CD4-positive, alpha-beta T cell treated with Interleukin-4 for 1 hour (primary cell): ENCODE measurements at places on chromosomes 13 and 19.

GRCh38 chr19:3649888-3650287, 23.3 kb upstream of the CACTIN start:
- no peak for DNase-seq

GRCh38 chr19:56098731-56099568, 22.1 kb downstream of the ZNF787 start:
- DNase-seq: no peak

DNA sequence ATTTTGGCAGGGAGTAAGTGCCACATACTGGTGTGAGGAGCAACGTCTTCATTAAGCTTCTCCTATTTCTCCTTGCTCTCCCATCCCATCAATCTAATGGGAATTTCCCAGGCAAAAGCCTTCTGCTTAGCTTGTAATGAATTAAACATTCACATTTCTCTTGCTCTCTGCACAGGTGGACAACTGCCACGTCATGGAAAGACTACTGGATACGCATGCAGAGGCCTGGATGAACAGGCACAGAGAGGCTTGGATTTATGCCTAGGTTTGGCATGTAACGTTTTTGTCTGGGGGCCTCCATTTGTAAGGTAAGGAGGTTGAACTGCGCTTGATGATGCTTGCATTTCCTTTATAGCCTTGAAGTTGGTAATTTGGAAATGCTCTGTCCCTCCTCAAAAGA, 374.8 kb downstream of the KLF12 start:
- DNase-seq: no peak

GRCh38 chr19:8654591-8655339, 24.3 kb downstream of the NFILZ start:
- peak; percentile 64 for DNase-seq

DNA sequence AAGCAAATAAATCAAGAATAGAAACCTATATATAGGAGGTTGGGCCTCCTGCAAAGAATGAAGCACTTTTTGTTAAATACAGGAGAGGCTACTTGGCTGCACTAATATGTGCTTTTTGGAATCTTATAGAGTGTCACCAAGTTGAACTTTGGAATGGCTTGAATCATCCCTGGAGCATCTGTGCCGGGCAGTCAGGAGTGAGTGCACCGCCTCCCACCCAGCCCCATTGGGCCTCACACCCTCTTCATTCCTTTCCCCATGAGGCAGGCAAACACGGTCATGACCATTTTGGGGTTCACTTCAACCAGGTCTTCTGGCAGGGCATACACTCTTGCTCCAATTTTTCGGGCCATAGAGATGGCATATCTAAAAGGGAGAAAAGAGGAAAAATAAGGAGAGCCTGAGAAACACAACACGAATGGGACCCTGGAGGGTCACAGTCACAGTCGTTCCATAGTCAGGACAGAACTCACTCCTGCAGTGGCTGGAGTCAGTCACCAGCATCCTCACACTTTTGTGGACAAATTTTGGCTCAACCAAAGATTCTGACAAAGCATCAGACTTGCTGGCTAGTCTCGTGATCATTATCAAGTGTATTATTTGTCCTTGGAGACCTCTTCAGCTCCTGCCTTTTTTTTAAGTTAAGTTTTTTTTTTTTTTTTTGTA, 22.7 kb upstream of the CPB2 start:
- no peak for DNase-seq

GRCh38 chr19:49666120-49666444, 349 bp downstream of the BCL2L12 start:
- DNase-seq: no peak

DNA sequence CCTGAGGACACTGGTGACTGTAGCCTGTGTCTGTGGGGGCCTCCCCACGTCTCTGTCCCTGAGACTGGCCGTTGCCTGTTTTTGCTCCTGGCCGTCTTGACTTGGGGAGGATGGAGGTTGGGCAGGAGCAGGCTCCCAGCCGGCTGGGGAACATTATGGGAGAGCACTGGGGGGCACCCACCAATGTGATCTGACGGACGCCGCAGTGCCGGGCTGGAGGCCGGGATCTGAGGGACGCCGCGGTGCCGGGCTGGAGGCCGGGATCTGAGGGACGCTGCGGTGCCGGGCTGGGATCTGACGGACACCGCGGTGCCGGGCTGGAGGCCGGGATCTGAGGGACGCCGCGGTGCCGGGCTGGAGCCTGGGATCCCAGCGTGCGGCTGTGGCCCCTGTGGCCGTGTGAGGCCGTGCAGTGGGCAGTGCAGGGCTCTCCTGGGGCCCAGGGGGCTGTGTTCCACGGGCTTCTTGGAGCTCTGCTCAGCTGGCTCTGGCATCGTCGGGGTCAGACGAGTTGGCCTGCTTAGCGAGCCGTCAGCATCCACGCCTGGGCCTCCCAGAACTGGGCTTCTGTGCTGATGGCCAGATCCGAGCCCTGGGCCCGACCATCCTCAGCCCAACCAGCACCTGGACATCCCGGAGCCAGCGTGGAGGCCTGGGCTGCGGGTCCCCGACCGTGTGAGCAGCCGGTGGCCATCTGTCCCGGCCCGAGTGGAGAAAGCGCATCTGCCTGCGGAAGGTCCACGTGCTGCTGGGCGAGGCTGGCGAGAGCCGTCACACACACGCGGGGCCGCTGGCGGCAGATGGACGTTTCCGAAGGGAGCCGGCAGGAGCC, 45.8 kb downstream of the GAS6 start:
- DNase-seq: no peak

DNA sequence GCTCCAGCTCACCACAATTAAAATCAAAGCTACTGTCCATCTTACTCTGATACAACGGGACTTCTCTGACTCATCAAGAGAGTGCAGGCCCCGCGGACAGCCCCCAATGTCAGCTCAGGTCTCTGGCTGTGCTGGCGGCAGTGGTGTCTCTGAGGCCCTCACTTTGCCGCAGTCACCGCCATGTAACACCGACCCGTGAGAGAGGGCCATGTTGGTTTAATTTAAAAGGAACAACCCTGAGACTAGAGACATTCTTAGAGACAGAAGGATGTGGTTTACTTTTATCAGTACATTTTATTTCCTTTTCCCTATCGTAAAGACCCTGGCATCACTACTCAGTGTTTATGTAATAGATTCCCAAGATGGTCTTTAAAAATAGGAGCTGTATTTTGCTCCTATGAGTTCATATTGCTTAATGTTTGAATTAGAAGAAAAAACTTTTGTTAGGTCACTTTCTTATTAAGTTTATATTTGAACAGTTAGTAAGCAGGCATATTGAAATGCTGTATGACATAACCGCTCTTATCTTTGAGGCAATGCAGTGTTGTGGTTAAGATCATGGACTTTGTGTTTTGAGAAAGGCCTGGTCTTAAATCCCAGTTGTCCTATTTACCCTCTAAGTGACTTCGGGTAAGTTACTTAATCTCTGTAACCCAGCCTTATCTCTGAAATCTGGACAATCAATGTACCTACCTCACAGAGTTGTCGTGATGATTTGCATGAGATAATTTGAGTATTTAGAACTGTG, 23.4 kb downstream of the DGKH start:
- DNase-seq: no peak

DNA sequence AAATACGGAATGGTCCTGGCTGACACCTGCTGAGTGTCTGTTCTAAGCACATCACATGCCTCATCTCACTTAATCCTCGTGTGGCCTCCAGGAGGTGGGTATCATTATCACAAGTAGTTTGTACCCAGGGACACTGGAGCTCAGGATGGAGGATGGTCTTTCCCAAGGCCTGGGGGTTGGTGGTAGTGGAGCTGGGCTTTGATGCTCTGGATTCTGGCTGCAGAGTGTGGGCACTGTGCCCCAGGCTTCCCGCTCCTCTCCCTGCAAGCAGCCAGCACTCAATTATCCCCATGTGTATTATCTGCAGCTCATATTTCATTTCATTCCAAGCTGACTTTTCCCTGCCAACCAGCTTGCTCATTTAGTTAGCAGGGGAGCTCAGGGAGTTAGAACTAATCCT, 52.1 kb downstream of the SIAH3 start:
- no peak for DNase-seq

DNA sequence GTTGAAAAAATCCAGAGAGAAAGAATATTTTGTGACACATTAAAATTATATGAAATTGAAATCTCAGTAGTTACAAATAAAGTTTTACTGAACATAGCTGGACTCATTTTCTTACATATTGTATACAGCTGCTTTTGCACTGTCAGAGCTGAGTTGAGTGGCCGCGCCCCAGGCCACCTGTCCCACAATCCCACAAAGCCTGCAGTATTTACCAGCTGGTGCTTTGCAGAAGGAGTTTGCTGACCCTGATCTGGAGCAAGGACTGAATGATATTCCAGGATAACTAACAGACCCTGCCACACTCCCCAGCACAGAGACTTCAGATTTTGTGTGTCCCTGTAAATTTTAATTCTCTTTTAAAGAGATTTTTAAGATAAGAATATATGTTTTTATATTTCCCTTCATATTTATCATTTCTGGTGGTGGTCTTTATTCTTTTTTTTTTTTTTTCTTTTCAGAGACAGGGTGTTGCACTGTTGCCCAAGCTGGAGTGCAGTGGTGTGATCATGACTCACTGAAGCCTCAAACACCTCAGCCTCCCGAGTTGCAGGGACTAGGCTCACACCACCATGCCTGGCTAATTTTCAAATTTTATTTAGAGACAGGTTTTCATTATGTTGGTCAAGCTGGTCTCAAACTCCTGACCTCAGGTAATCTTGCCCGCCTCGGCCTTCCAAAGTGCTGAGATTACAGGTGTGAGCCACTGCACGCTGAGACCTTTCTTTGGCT, 48.5 kb downstream of the TDRD12 start:
- no peak for DNase-seq

- DNase-seq: no peak
Measured at GRCh38 chr13:93180356-93180969, 46.1 kb upstream of the GPC6 start.

- DNase-seq: peak; percentile 76
Measured at GRCh38 chr19:4851551-4852290, 15.7 kb downstream of the PLIN3 start.

- peak; percentile 97 for DNase-seq
Measured at GRCh38 chr19:16330368-16330801, 5.8 kb downstream of the KLF2 start.

- no peak for DNase-seq
Measured at GRCh38 chr19:13097033-13097462, 5.6 kb downstream of the LYL1 start.

- DNase-seq: no peak
Measured at GRCh38 chr13:36207672-36208071, 6.7 kb downstream of the SOHLH2 start.

- no peak for DNase-seq
Measured at GRCh38 chr19:38975214-38975860, at the start of gene FBXO17. TSS of gene FBXO17 (minus strand) at chr19:38975742. CDS start at chr19:38950319, 25,423 bp downstream.

GRCh38 chr19:21568816-21569493, 63.6 kb downstream of the ZNF429 start:
- DNase-seq: peak; percentile 83

DNA sequence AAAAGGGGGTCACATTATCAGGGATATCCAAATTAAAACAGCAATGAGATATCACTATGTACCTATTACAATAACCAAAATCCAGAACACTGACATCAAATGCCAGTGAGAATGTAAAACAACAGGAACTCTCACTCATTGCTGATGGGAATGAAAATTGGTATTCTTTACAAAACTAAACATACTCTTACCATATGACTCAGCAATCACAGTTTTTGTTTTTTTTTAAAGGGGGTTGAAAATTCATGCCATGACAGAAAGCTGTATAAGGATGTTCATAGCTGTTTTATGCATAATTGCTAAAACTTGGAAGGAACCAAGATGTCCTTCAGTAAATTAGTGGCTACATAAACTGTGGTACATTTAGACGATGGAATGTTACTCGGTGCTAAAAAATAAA, 71.6 kb upstream of the SLITRK1 start:
- no peak for DNase-seq

GRCh38 chr19:39679791-39680168, 24.1 kb downstream of the LGALS16 start:
- DNase-seq: no peak

DNA sequence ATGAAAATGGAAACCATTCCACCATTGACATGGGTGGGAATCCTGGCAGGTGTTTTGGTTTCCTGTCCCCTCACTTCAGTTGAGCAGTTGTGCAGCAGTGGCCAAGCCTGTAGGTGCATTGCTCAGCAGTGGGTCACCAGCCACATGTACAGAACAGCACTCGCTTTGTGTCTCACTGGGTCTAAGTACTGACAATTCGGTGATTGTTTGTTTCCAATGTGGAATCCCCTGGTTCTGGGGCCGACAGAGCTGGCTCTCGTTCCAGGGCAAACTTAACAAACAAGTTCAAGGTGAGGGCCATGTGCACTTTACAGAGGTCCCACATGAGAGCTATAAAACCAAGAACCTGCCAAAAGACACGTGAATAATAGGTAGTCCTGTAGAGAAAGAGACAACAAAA, 54.1 kb upstream of the SPATA13 start:
- DNase-seq: no peak

- DNase-seq: peak; percentile 20
Measured at GRCh38 chr19:45972081-45972946, 1.4 kb downstream of the NOVA2 start.

DNA sequence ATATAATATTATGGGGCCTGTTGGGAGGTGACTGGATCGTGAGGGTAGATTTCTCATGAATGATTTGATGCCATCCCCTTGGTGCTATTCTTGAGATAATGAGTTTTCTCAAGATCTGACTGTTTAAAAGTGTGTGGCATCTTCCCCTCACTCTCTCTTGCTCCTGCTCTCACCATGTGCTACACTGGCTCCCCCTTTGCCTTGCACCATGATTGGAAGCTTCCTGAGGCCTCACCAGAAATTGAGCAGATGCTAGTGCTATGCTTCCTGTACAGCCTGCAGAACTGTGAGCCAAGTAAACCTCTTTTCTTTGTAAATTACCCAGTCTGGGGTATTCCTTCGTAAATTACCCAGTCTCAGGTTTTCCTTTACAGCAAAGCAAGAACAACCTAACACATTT, 1.8 kb upstream of the ZNF599 start:
- no peak for DNase-seq

DNA sequence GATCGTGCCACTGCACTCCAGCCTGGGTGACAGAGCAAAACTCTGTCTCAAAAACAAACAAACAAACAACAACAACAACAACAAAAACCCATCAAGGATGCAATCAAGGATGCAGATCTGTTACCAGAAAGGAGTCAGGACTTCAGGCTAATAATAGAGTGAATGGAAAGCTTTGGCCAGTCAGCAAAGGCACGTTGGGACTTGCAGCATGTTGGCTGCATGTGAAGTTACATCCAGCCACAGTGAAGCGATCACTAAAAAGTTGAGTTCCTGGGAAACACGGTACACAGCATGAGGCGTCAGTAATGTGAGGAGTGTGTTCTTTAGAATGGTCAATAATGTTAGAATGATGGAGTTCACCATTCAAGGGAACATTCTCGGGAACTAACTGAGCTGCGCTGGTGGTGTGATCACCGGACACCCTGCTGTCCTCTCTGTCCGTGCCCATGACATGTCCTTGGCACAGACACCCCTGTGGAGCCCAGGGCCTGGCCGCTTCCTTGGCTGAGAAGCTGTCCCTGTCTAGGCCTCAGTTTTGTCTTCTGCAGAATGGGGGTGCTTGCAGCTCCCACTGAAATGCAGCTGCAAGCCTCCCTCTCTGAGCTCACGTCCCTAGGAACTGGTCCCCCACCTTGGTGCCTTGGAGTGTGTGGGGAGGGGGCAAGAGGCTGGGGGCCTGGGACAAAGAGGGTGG, 2.3 kb upstream of the LGALS7B start:
- DNase-seq: no peak

GRCh38 chr13:74101436-74101835, 32.8 kb downstream of the KLF12 start:
- no peak for DNase-seq
